ENCODE measurements at places on chromosomes 7 and 10. TPM values are rescaled to one million over a fixed set of nuclear protein-coding genes. Genes with fewer than 3 reads are reported as not detected.
A peak's percentile ranks its signal among the peaks of the same experiment; 100 is the strongest.

GRCh38 chr10:63977329-63977923 lies 456.2 kb downstream of the REEP3 start:
- H3K4me1 ChIP-seq, result no peaks in the 10 kb centered on the region
- H3K27ac ChIP-seq, result no peak overlapping the region
- no peak for DNase-seq
- H3K36me3 ChIP-seq, result no peaks in the 10 kb centered on the region

- no peak overlapping the region for H3K27ac ChIP-seq
- no peaks in the 10 kb centered on the region for H3K4me1 ChIP-seq
- H3K36me3 ChIP-seq, result no peaks in the 10 kb centered on the region
- H3K27me3 ChIP-seq, result peaks cover 3% of the 10 kb centered on the region
- H3K4me3 ChIP-seq, result no peak overlapping the region
These were observed 363.3 kb downstream of the SEMA3D start for GRCh38 chr7:84823530-84823929.

Gene VWC2
- polyA plus RNA-seq, result not detected

DNA sequence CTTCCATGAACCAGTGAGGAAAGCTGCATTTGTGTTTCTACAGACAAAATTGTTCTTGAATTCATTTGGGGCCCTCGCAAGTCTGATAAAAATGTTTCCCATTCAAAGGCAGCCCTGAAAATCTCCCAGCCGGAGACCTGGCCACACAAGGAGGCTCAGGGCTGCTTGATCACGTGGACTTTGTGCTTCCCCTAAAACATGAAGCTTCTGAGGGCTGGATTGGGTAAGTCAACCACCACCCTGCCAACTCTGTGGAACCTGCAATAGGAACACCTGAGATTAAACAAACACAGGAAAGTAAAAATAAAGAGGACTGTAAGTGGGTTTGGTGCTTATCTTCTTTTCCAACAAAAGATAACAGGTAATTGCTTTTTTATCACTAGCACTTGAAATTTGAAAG lies 133.8 kb downstream of the C10orf90 start:
- H3K27ac ChIP-seq, result no peak overlapping the region
- no peaks in the 10 kb centered on the region for H3K4me1 ChIP-seq
- no peak overlapping the region for H3K4me3 ChIP-seq
- DNase-seq, result no peak
- no peaks in the 10 kb centered on the region for H3K27me3 ChIP-seq

Gene NUDT13
- polyA plus RNA-seq, result 1.3 TPM

DNA sequence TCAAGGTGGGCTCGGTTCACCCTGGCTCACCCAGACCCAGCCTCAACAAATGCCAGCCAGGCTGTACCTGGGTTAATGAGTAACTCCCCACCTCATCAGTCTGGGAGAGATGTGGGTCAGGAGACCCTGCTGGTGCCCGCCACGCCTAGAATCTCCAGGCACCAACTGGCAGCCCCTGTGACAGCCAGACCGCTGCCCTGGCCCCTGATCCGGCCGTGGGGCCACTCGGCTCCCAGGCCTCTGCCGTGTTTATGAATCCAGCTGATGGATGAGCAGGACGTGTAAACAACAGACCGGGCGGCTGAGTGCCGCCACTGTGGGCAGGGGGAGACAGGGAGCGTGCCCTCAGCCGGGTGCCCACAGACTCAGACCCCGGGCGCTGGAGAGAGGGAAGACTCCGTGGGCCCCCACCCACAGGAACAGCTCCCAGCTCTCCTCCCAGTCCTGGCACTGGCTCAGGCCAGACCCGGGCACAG lies 34.0 kb upstream of the PDGFA start:
- H3K36me3 ChIP-seq, result no peaks in the 10 kb centered on the region
- H3K27me3 ChIP-seq, result no peaks in the 10 kb centered on the region
- no peak overlapping the region for H3K4me3 ChIP-seq
- no peaks in the 10 kb centered on the region for H3K4me1 ChIP-seq
- DNase-seq, result no peak
- no peak overlapping the region for H3K27ac ChIP-seq

DNA sequence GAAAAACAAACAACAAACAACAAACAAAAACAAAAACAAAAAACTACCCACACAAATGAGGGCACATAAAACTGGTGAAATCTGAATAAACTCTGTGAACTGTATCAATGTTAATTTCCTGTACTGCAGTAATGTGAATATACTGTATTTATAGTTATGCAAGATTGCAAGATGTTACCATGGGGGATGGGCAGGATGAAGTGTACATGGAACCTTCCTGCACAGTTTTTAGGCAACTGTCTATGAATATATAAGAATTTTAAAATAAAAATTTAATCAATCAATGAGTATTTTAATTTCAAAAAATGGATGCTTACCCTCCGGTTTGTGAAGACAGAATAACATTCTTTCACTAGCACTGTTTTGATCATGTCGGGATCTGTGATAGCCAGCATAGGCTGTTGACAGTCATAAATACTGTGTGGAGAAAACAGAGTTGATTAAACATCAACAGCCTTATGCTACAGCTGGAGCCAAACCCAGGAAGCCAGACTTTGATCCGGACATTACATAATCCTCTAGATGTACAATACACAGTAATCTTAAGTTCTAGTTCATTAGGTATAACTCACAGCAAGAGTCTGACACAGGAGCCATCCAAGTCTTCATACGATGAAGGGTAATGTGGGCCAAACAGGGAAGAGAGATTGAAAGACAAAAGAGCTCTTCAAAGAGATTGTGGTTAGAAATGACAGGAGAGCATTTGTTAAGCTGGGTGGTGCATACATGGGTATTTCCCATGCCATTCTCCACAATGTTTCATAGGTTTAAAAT lies 14.8 kb downstream of the CYP3A7 start:
- H3K4me1 ChIP-seq, result peaks cover 17% of the 10 kb centered on the region
- no peak overlapping the region for H3K4me3 ChIP-seq
- peaks cover 23% of the 10 kb centered on the region for H3K36me3 ChIP-seq
- H3K27ac ChIP-seq, result peak overlapping the region; percentile 64
- no peak for DNase-seq
- no peaks in the 10 kb centered on the region for H3K27me3 ChIP-seq

GRCh38 chr10:2230478-2230877 lies 493.2 kb upstream of the ADARB2 start:
- H3K4me1 ChIP-seq, result no peaks in the 10 kb centered on the region
- no peak overlapping the region for H3K4me3 ChIP-seq
- no peaks in the 10 kb centered on the region for H3K27me3 ChIP-seq
- no peak for DNase-seq

Gene SRGN
- 110 TPM for polyA plus RNA-seq

DNA sequence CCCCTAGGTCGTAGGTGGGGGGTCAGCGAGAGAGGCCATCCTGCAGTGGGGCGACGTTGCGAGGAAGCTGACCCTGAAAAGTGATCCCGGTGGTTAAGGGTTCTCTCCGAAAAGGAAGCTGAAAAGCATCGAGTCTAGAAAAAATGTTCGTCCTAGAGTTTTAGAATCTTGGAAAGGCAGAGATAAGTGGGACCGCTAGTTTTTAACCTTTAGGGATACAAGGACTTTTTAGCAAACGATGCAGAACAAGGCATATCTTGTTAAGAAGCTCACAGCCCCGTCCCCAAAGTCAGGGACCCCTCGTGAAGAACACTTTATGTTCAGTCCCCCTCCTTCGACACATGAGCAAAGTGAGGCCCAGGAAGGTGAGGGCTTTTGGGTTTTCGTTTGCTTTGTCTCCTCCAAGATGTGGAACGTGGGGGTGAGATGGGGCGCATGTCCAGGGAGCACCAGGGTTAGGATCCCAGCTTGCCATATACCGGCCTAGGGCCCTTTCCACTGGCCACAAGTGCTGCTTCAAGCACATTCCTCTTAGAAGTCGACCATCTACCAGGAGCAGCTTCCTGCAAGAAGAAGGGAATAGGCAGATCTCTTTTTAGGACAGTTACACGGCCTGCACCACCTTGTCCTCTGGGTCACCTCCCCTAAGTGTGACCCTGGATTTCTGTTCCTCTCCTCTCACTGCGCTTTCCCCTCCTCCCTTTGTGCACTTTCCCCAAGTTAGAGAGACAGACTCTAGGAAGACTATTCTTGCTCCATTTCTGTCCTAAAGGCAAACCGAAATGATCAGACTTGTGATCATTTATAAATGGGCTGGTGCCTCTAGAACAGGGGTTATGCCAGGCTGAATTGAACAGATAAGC lies 969 bp downstream of the SLC35G1 start:
- DNase-seq, result no peak
- peak overlapping the region; percentile 78 for H3K4me3 ChIP-seq
- peaks cover 1% of the 10 kb centered on the region for H3K36me3 ChIP-seq

DNA sequence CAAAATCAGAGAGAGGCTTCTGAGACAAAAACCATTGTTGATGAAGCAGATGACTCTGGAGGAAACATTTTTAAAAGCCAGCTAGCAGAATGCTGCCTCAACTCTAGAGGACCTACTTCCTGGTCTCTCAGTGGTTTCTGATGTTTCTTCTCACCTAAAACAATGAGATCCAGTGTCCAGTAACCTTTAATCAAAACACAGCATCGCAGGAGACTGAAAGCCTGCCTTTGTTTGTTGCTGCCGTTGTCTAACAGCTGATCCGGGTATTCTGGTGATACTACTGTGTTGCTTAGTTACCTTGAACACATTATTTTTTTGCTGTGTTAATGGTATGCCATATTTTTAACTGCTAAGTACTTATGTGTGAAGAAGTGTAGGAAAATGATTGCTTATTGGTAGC lies 70.9 kb downstream of the WIPF3 start:
- peaks cover 11% of the 10 kb centered on the region for H3K4me1 ChIP-seq
- H3K36me3 ChIP-seq, result no peaks in the 10 kb centered on the region
- H3K27me3 ChIP-seq, result no peaks in the 10 kb centered on the region

GRCh38 chr7:128728598-128728997 lies 10.6 kb upstream of the CALU start:
- H3K27me3 ChIP-seq, result peaks cover 45% of the 10 kb centered on the region
- H3K27ac ChIP-seq, result no peak overlapping the region
- H3K36me3 ChIP-seq, result no peaks in the 10 kb centered on the region
- H3K4me3 ChIP-seq, result no peak overlapping the region

Gene CRHR2
- polyA plus RNA-seq, result 0.06 TPM

DNA sequence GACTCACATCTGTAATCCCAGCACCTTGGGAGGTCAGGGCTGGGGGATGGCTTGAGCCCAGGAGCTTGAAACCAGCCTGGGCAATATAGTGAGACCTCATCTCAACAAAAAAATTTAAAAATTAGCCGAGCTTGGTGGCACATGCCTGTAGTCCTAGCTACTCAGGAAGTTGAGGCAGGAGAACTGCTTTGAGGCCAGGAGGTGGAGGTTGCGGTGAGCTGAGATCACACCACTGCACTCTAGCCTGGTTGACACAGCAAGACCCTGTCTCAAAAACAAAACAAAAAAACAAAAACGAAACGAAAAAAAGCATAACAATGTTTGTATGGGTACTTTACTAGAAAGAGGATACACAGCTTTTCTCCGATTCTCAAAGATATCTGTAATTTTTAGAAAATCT lies 31.8 kb downstream of the WNT16 start:
- no peak overlapping the region for H3K4me3 ChIP-seq
- no peaks in the 10 kb centered on the region for H3K36me3 ChIP-seq
- H3K27ac ChIP-seq, result no peak overlapping the region
- no peaks in the 10 kb centered on the region for H3K27me3 ChIP-seq
- no peaks in the 10 kb centered on the region for H3K4me1 ChIP-seq

DNA sequence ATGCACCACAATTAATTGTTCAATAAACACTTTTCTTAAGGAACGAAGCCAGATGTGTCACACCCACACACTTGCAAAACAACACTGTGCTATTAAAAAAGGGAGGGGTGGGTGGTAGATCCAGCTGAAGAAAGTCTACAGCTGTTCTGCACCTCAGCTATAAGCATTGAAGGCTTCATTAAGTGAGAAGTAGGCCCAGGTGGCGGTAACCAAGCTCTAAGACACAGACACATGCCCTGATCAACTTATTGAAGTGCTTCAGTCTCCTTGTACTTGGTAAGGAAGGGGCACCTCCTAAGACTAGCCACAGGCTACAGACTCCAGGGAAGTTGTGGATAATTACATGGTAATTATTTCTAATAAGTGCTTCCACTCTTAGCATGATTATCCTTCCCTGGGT lies 4.5 kb upstream of the CPVL start:
- H3K36me3 ChIP-seq, result no peaks in the 10 kb centered on the region
- H3K4me3 ChIP-seq, result no peak overlapping the region
- no peak for DNase-seq

Gene SAP25
- polyA plus RNA-seq, result not detected

Gene KIN
- polyA plus RNA-seq, result 5.6 TPM

DNA sequence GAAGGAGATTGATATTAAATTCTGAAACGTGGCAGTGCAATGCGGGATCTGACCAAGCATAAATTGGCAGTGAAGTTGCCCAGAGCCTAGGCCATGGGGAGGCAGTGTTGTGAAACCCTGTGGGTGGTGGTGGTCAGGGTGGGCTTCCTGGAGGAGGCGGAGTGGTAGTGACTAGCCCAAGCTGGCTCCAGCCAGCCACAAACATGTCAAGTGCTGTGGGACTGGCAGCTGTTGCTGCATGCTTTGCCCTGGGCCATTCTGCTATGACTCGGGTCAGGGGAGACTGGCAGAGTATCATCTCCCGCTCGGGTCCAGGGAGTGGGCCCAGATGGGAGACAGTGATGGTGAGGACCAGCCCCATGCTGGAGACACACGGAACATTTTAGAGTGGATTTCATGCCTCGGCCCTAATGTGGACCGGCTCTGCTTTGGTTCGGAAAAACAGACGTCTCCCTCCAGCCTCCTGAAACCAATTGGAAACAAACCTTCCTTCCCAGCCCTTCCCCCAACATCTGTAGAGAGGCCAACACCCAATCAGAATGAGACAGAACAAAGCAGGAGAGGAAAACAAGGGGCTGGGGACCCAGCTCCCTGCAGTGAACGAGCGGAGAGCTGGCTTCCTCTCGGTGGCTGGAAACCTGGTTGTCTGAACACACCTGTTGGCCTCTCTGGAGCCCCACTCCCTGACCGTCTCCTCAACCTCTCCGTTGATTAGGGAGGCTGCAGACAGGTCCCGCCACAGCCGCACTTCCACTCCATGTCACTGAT lies 58.2 kb downstream of the TMEM270 start:
- no peak for DNase-seq
- no peak overlapping the region for H3K27ac ChIP-seq
- peaks cover 13% of the 10 kb centered on the region for H3K27me3 ChIP-seq
- H3K36me3 ChIP-seq, result no peaks in the 10 kb centered on the region

DNA sequence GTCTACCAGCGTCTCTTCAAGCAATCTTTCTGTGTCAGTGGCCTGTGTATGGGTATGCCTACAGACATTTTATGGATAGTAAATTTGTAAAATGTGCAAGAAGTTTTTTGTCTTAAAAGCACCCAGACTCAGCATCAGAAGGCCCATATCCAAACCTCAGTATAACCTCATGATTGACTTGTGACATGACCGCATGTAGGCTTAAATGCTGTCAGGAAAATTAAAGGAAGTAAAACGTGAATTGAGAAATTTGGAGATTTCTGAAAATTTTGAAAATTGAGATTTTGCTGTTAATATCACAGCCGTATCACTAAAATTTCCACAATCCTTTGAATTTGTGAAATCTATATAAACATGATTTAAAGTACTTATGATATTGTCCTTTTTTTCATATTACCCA lies 410.2 kb downstream of the AUTS2 start:
- no peak overlapping the region for H3K27ac ChIP-seq
- no peaks in the 10 kb centered on the region for H3K36me3 ChIP-seq
- H3K4me3 ChIP-seq, result no peak overlapping the region
- H3K4me1 ChIP-seq, result peaks cover 19% of the 10 kb centered on the region

GRCh38 chr7:2544541-2545188 lies 10.7 kb downstream of the BRAT1 start:
- H3K36me3 ChIP-seq, result peaks cover 4% of the 10 kb centered on the region
- peaks cover 6% of the 10 kb centered on the region for H3K4me1 ChIP-seq
- no peak overlapping the region for H3K4me3 ChIP-seq

- no peaks in the 10 kb centered on the region for H3K36me3 ChIP-seq
- H3K4me3 ChIP-seq, result no peak overlapping the region
- DNase-seq, result no peak
- peaks cover 6% of the 10 kb centered on the region for H3K27me3 ChIP-seq
These were observed 24.3 kb downstream of the YKT6 start for GRCh38 chr7:44224974-44225565.

Gene BEND7
- not detected for polyA plus RNA-seq

Gene GJC3
- 0.42 TPM for polyA plus RNA-seq
